Kidney tubule cell (primary cell): ENCODE measurements at places on chromosomes 1 and 21.

DNA sequence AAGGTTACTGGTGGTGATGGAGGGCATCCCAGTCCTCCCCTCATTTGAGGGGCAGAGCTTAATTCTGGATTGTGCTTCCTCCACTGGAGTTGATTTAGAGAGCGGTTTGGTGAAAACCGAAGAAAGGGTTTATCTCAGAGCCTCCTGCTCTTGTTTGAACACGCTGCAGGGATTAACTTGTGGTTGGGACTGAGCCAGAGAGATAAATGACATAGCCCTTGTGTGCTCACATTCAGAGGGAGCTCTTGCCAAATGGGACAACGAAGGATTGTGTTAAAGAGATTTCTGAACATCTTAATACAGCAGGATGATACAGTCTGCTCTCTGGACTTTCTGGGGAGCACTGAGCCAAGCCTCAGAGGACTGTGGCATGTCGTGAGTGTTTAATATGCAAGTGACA is 308.2 kb downstream of the DISC1 start:
- no peak for DNase-seq

DNA sequence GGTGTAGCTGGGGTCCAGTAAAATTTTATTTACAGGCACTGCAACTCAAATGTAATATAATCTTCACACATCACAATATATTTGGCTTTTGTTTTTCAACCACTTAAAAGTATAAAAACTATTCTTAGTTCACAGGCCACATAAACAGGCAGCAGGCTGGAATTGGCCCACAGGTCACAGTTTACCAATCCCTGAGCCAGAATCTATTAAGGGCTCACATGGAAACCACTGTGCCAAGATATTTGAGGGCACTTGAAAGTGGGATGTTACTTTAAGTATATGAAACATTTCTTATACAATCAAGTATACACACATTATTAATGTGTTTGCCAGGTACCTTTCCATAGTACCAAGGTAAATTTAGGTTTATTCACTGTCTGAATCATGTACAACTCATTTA is 71.9 kb upstream of the PRDX6 start:
- no peak for DNase-seq

DNA sequence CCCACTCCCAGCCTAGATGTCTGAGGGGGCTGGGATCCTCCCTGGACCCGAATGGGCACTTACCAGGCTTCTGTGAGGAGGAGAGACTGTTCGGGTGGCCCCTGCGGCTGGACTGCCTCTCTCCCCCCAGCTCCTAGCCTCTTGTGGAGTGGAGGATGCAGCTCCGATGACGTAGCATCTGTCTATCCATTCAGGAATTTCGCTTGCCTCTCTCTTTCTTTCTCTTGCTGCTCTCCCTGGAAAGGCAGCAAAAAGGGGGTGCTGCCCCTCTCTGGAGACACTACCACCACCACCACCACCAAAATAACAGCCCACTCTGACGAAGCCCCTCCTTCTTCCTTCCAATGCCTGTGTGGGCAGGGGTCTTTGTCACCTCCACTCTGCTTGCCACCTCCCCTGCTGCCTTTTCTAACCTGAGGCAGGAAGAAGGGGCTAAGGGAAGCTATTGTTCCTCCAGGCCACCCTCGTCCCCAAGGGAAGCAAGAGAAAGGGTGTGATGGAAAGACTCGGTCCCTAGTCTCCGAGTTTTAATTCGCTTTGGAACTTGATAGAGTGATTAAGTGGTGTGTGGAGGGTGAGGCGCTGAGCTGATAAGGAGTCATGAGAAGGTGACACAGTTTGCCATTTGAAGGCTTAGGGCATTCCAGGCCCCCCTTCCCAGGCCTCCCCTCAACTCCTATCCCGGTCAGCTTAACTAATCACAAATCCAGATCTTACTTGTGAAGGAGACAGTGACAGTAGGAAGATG is 60.5 kb downstream of the RHBG start:
- no peak for DNase-seq

DNA sequence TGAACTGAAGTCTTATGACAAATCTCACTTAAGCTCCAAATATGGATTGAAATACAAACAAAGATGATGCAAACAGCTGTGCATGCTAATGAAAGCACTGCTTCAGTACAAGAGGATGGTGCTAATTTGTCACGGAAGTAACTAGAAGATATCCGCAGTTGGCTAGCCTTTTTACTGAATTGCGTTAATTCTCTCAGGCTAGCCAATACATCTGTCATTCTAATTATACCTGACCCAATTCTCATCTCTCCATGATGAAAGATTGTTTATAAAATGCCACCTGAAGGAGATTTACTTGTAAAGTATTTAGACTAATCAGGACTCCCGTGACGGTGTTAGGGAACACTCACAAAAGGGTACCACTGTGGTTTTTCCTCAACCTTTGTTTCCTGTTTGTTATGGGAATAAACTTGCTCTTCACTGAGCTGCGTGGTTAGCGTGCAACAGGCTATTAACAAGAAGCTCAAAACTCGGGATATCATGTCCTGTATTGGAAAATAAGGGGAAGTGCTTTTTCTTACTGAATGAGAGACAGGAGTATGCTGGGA is 162.5 kb downstream of the APP start:
- no peak for DNase-seq

DNA sequence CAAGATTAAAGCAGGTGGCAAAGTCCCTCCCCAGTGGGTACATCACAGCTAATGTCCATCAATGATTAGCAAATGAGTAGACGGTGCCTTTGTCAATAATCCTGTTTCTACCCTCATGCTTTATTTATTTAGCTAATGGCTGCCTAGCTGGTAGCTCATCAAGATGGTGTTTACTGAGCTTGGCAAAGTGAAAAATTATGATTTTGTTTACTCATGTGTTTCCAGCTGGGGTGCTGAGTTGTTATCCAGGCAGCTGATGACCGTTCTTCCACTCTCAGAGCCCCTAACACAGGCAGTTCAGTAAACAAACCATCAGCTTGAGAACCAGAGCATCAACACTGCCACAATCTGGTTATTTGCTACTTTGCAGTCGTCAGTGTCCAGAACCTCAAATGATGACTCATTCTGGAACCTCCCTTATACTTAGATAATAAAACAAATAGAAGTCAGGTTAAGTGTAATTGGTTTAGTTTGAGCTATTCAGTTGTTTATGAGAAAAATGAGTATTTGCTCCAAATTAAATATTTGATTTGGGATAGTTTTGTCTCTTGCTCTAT is 163.9 kb downstream of the ST6GALNAC5 start:
- DNase-seq, result peak; percentile 68

GRCh38 chr1:16967095-16967575 is 13.3 kb downstream of the MFAP2 start:
- DNase-seq, result no peak

DNA sequence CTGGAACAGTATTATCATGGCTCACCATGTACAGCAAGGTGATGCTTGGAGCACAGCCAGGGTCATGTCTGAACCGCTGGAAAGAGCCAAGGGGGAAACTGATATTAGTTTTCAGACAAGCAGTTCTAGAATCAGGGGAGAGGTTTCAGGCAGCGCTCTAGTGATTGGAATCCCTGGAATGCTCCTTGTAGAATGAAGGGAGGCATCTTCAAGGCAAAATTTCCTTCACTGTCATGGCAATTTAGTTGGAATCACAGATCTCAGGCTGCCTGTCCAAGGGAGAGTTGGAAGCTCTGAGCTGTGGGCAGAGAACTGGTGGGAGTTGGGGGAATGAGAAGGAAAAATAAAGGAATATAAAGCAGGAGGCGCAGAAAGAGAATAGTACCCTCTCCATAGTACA is 737.1 kb downstream of the PTPRU start:
- peak; percentile 78 for DNase-seq

GRCh38 chr1:225888898-225889601 is at the start of gene LEFTY1:
LEFTY1 (minus strand) TSS chr1:225889146; CDS start chr1:225889066, 80 bp downstream.
- no peak for DNase-seq

DNA sequence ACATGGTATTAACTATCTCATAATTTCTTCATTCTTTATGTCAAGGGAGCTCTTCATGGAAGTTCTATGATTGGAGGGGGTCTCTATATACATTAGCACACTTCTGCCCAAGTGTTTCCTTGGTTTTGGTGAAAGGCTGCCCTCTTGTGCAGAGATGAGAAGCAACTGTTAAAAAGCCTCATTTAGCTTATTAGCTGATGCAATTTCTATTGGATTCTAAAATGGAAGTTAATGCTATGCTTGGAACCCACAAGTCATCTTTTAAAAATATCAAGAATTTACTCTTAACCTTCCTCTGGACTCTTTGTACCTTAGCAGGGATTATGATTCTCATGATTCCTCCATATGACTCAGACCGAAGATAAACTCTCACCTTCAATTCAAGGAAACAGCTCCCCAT is 328.9 kb downstream of the PTBP2 start:
- DNase-seq, result no peak

- DNase-seq, result no peak
These were observed 6.3 kb downstream of the HTR1D start for GRCh38 chr1:23210963-23211362.

- no peak for DNase-seq
These were observed 137.6 kb downstream of the PTGER3 start for GRCh38 chr1:70910013-70910412.

DNA sequence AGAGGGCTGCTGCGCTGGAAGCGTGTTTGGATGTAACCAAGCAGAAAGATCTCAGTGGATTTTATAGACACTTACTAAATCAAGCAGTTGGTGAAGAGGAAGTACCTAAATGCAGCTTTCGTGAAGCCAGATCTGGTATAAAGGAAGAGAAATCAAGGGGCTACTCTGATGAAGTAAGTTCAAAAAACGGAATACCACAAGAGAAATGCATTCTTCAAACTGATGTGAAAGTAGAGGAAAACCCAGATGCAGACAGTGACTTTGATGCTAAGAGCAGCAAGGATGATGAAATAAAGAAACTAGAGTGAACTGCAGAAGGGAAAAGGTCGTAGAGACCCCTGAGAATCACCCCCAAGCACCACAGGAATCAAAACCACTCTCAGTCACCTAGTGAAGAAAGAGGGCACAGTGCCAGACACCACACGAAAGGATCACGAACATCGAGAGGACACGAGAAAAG is 40.8 kb upstream of the NEXN start:
- DNase-seq, result no peak

DNA sequence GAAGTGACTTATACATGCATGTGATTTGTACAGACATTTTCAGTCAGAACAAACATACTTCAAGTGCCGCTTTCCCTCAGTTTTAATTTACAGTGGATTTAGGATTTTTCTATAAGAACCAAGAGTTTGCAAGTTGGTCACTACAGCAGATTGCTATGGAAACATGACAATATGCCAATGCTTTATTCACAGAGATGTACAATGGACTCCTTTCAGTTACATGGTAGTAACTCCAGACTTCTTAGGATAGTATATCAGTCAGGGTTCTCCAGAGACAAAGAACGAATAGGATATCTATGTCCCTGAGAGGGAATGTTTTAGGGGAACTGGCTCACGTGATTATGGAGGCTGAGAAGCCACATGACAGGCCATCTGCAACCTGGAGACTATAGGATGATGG is 27.4 kb downstream of the IFI44 start:
- no peak for DNase-seq

DNA sequence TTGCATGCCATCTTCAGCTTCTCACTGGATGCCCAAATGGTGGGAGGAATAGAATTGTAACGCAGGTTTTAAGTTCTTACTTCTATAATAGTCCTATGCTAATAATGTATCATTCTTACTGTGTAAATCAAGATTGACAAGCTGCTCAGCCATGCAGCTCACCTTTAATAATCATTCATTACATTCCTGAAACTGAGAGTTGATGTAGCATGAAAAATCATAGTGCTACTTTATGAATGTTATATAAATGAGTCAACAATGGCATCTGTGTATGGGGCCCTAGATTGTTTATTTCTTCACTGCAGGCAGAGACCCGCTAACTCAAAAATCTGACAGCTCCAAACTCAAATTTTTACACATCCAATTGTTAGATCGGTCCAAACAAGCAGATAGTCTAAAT is 34.4 kb downstream of the FH start:
- DNase-seq, result peak; percentile 60

DNA sequence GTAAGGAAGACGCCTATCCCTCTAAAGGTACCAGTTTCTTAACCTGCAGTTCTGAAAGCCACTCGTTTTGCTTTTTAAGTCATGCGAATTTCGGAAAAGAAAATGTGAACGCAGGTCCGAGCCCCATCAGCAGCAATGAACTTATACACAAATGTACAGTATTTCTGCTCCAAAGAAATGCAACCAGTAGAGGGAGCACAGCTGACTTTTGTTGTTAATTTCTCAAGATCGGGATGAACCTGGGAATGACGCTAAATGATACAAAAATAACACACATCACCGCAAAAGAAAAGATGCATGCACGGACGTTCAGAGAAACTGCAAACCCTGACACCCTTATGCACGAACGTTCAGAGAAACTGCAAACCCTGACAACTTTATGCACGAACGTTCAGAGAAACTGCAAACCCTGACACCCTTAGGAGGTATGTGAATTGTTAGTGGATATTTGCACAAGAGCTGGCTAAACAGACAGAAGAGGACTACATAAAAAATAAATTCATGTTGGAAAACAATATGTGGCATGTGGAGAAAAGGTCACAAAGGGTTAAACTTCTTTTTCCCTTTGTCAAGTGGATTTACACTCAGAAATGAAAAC is 3.5 kb upstream of the TIAM1 start:
- peak; percentile 35 for DNase-seq

DNA sequence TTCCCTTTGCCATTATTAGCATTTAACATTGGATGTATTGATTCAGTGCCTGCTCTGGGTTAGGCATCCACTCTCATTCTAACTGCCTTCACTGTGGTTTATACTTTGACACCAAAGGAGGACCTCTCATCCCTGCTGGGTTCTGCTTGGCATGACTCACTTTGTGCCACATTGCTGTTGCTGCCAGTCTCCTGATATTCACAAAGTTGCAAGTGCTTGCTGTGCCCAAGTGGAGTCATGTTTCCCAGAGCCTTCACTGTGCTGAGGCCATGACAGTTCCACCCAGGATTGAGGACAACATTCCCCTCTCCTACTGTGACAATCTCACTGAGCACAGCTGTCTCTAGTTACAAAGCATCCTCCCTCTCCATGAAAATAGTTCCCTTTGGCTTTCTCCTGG is 519.9 kb upstream of the USP24 start:
- DNase-seq, result peak; percentile 20

DNA sequence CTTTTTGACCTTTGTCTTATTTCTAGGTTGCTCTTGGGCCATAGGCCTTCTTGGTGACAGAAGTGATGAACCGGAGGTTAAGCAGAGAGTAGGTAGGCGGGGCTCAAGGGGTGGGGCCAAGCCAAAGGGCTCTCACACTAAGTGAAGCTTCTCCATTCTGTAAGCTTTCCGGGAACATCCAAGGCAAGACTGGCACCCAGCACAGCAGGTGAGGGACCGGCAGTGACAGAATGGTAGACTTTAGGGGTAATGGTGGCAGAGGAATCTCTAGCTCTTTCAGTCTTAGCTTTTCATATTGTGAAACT is at the start of gene TNFAIP8L2:
Gene TNFAIP8L2, plus strand, starts transcription at position 135 of the 305 bp plus-strand sequence. CDS start 2,049 bp downstream, outside the sequence.
- DNase-seq, result no peak
